ENCODE measurements at places on chromosomes 7 and 10. TPM values are rescaled to one million over a fixed set of nuclear protein-coding genes. Genes with fewer than 3 reads are reported as not detected.

The PAX2 gene
- total RNA-seq = 102 TPM

The HOXA4 gene
- 11.2 TPM for total RNA-seq

GRCh38 chr7:132495936-132496335 lies 80.3 kb downstream of the PLXNA4 start:
- no peak for DNase-seq

DNA sequence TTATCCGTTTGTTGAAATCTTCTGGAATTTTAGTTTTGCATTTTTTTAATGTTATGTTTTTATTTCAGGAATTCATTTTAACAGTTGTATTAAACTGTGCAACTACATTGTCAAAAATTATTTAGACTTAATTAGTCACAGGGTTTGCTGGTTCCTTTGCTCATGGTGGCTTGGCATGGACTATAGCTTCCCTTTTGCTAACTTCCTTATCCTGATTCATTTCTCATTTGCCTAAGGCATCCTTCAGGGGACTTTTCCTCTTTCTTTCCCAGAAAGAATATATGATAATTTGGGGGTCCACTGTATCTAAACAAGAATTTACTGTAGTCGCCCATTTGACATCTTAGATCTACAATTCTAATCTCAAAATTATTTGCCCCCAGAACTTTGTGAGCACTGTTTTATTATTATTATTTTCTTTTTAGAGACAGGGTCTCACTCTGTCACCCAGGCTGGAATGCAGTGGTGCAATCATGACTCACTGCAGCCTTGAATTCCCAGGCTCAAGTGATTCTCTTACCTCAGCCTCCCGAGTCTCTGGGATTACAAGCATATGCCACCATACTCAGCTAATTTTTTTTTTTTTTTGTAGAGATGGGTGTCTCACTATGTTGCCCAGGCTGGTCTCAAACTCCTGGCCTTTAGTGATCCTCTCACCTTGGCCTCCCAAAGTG lies 13.9 kb downstream of the FIGNL1 start:
- no peak for DNase-seq

The NEUROD6 gene
- not detected for total RNA-seq

The DENND2A gene
- total RNA-seq = 18.0 TPM

The PDK4 gene
- total RNA-seq = 45.0 TPM

DNA sequence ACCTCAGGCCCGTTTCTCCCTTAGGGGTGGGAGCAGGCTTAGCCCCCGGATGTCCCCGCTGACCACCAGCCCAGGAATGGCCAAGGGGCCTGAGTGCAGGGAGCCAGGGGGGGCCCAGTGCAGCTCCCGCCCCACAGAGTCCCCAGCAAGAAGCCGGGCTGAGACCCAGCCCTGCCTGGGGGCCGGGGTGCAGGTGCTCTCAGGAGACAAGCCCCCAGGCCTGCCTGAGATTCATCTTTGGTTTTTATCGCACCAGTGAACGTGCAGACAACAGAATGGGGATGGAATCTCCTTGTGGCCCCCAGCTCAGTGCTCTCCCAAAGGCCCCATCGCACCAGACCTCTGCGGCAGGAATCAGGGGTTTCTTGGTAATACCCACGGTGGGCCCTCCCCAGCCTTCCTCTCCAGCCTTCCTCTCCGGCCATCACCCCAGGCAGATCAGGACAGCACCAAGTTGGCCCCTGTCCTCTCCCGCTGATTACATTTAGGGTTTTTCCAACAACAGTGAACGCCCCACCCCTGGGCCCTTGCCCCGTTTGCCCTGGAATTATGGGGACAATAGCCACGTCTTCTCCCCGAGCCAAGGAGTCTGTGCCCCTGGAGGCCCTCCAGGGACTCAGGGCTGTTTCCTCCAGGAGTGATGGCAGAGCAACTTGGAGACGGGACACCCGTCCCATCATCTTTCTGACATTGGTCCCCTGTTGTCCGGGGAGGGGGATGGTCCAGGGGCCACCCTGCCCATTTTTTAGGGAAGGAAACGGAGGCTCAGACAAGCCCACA lies 22.4 kb downstream of the ADAP1 start:
- peak; percentile 37 for DNase-seq

DNA sequence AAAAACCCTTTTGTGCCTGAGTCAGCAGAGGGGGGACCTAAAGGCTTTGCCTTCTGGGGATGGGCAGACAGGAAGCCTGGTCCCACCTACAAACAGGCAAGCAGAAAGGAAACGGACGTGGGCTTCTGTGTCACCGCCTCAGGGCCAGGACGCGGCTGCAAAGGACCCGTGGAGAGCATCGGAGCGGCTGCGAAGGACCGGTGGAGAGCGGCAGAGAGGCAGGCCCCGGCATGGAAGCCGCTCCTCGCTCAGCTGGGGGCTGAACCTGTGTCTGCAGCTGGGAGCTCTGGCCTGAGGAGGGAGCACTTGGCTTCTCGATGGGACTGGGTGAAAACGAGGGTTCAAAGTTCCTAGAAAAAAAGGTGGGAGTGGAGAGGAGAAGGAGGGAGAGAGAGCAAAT lies 125.4 kb upstream of the PPP2R2D start:
- peak; percentile 53 for DNase-seq

The ZNF33A gene
- total RNA-seq = 42.6 TPM

GRCh38 chr10:14751921-14752320 lies 22.8 kb downstream of the FAM107B start:
- no peak for DNase-seq

DNA sequence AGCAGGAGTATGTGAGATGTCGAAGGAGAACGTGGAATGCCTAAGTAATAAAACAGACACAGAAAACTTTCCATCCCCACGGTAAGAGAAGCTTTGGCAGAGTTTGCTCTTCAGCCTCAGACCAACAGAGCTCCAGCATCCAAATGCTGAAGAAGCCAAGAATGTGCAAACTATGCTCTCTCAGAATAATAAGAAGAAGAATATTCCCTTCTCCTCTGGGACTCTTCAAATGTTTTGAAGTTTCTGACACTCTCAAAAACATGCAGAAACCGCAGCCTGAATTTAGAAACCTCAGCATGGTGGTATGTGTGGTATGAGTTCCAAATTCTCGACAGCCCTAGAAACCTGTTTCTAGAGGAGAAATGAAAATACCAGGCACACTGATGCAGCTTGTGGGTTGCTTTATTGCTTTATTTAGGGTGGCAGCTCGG lies 113.3 kb downstream of the KCNMA1 start:
- no peak for DNase-seq

DNA sequence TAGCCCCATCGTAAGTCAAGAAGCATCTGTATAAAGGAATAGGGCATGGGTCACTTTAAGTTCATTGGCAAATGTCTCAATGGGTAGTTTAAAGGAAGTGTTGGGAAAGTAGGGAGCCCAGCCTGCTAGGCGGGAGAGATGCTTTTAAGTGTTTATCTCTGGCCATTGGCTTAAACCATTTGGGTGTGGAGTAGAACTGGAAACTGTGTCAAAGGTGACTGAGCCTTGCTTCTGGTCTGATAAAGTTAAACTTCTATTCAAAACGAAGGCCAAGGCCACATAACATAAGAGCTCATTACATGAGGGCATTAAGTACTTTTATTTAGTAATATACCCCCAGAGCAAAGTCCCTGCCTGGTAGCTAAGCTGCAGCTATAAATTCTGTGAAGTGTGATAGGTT lies 148.7 kb downstream of the SPAG6 start:
- DNase-seq = no peak

DNA sequence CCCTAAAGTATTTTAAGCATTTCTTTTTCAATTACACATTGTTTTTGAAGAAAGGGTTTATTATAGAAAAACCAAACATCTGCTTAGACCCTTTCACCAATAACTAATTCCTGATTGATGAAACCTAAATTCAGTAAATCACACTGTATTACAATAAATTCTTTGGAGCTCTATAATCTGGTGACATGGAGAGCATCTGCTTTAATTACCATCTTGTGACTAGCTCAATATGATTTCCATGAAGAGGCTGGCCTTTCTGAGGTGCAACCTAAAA lies 9.7 kb downstream of the HYCC1 start:
- DNase-seq = no peak

GRCh38 chr10:69657866-69658265 lies 27.8 kb downstream of the FAM241B start:
- no peak for DNase-seq

The SPDYE2B gene
- total RNA-seq = not detected

The PLCE1 gene
- total RNA-seq = 8.7 TPM

- no peak for DNase-seq
These were observed 486.0 kb downstream of the TNS3 start for GRCh38 chr7:47095946-47096345.

DNA sequence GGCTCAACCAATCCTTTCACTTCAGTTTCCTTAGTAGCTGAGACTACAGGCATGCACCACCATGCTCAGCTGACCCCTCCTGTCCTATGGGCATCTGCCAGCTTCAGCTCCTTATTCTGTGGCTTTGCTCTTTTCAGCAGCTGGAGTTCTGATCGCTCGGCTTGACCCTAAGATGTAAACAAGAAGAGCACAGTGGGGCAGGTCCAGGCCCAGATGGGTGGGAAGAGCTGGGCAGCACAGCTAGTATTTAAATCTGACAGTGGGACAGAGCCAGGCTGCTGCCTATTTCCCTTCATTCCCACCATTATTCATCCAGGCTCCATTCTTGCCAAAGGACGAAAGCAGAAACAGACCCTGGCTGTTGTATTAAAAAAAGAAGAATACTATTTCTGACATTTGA lies 494.9 kb upstream of the PODXL start:
- no peak for DNase-seq

DNA sequence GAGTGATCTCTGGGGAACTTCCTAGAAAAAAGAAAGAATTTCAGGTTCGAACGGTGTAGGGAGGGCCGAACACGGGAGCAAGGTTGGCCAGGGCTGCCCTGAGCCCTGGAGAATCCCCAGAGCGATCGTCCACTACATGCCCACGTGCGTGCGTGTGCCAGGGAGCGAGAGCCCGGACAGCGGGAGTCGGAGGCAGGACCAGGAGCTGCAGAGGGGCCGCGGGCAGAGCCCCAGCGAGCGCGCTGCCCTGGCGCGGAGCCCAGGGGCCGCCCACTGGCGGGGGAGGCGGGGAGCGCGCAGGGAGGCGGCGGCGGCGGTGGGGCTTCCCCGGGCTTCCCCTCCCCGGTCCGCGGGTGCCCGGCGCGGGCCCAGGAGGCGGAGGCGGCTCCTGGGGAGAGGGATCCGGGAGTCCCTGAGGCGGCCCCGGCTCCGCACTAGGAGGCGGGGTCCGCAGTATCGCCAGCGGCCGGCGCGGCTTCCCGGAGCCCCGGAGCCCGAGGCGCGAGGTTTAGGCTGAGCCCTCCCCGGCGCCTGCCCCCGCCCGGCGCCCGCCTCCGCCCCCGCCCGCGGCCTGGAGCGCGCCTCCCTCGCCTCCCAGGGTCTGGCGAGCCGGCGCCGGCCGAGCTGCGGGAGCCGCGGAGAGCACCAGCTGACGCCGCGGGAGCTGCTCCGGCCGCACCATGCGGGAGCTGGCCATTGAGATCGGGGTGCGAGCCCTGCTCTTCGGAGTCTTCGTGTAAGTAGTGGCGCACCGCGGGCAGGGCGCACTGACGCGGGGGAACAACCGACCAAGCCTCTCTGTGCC lies at the start of gene PLPP4:
TSS of gene PLPP4 (plus strand) at position 602 of the 805 bp plus-strand sequence. CDS start at position 681, 79 bp downstream.
- DNase-seq = peak; percentile 74

GRCh38 chr10:69124563-69125268 lies 738 bp downstream of the VPS26A start:
- peak; percentile 83 for DNase-seq

- DNase-seq = no peak
These were observed 195.4 kb downstream of the MACC1 start for GRCh38 chr7:20021831-20022230.

DNA sequence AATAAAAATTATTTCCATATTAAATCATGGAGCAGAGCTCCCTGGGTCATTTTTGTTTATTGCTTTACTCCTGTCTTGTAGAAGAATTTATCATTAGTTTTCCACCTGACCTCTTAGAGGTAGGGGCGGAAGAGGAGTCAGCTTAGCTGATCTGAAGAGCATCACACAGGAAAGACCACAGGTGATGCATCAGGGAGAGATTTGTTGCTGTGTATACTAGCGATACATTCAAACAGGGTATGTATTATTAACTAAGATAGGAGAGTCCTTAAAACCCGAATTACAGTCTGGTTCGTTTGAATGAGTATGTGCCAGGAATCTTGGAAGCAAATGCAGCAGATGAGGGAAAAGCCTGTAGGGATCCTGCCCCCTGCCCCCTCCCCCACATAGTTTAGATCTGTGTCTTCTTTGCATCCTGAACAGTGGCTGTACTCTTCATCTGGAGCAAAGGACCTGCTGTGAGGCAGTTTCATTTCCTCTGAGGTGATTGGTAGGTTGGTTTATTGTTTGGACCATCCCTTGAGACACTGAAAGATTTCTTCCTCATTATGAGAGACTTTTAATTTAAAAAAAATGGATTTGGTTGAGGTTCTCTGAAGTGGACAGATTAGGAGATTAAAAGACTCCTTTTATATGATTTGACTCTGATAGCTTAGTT lies 177.0 kb downstream of the SND1 start:
- no peak for DNase-seq

DNA sequence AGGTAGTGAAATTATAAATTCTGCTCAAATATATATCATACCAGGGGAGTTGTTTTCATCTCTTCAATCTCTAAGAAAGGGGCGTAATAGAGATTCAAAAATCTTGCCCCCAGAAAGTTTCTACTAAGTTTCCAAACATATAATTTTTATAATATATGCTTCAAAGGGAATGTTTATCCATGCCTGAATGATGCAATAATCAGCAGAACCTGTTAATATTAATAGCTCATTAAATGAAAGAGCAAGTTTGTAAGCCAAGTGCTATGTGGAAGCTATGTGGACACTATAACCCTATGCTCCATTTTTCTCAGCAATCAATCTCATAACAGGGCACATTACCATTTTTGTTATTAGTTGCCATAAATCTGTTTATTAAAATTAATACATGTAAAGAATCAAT lies 25.3 kb downstream of the VPS41 start:
- no peak for DNase-seq

- DNase-seq = no peak
These were observed 105.9 kb upstream of the EEPD1 start for GRCh38 chr7:36047091-36047658.

- DNase-seq = peak; percentile 87
These were observed 50.6 kb downstream of the PWWP2B start for GRCh38 chr10:132447446-132448247.

The GPR85 gene
- total RNA-seq = 0.31 TPM

GRCh38 chr10:98420786-98421185 lies 5.8 kb upstream of the PYROXD2 start:
- no peak for DNase-seq

- DNase-seq = no peak
These were observed 23.1 kb downstream of the SP4 start for GRCh38 chr7:21450941-21451340.

The PODXL gene
- total RNA-seq = 114 TPM

GRCh38 chr7:157018328-157018996 lies 8.0 kb upstream of the MNX1 start:
- no peak for DNase-seq

The CWF19L1 gene
- total RNA-seq = 25.0 TPM

DNA sequence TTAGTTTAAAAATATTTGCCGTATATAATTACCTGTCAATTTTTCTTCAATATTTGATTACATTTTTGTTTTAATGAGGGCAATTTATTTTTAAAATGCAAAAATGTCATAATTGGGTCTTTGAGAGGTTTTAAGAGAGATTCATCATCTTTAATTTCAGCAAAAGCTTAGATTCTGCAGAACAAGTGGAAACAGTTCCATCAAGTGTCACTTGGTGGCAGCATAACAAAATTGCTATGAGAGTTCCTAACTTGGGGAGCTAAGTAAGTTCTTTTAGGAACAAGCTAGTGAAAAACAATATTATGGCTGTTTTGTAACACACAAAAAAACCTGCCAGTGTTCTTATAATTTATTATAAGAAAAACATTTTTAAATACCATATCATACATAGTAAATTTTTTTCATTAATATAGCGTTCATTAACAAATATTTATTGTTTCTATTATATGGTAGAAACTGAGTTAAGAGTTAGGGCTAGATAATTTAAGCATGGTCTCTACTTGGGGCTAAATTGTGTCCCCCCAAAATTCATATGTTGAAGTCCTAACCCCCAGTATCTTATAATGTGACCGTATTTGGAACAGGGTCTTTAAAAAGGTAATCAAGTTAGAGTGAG lies 155.2 kb downstream of the MAGI2 start:
- peak; percentile 35 for DNase-seq
